NCI-H1048 (cell line): ENCODE measurements at places on chromosomes 1 and 21.
A peak's percentile ranks its signal among the peaks of the same experiment; 100 is the strongest.

DNA sequence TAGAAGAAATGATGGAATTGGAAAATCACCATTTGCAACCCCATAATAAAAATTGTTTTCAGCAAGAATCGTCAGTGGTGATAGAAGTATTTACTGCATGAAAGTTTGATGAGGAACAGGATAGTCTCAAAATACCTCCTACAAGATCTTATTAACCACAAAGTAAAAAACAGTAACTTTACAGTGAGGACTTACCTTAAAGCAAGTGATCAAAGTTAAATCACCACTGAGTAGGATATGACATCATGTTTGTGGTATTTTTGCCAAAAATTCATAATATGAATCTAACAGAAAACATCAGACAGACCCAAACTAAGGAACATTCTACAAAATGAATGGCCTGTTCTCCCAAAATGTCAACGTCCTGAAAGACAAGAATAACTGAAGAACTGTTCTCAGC, 19.9 kb downstream of the ALDH9A1 start:
- no peak for DNase-seq

GRCh38 chr1:203278082-203278884, 27.0 kb upstream of the BTG2 start:
- DNase-seq, result no peak

- no peak for DNase-seq
These were observed 560.2 kb downstream of the SMYD3 start for GRCh38 chr1:245946905-245947304.

DNA sequence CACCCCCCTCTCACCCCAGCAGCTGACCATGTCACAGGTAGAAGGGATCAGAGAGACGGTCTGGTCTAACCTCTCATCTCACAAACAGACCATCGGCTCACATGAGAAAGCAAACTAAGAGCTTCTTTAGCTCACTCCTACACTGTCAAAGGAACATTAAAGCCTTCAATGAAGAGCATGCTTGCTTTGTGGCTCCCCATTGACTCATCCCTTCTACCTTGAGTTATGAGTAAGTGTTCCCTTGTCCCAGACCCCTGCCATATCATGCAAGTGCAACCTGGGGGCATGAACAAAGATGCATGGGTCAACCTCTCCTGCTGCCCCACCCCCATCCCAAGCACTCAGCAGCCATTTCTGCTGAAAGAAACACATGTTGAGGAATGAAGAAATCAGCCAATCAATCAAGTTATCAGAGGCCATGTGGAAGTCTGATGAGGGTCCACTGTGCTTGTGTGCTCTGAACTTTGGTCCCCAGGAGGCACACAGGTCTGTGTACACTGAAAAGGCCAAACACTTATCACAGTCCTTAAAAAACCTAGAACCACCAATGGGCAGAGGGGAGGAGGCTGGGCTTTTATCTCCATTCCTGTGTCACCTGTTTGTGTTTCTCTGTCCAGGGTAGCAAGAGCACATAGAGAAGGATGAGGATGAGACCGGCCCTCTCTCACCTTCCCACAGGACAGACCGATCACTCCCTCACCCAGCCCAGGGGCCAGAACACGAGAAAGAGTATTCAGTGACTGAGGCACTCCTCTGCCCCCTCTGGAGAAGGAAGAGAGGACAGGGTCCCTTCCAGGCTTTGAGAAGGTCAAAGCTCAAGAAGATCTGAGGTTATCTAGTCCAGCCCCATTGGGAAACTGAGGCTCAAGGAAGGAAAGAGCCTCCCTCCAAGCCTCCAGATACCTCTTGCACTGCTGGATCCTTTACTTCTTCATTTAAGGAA, 9.5 kb downstream of the ETNK2 start:
- no peak for DNase-seq

- no peak for DNase-seq
These were observed 4.6 kb downstream of the CLIC4 start for GRCh38 chr1:24749886-24750285.

GRCh38 chr1:85334962-85335361, 58.5 kb upstream of the BCL10 start:
- DNase-seq, result no peak

DNA sequence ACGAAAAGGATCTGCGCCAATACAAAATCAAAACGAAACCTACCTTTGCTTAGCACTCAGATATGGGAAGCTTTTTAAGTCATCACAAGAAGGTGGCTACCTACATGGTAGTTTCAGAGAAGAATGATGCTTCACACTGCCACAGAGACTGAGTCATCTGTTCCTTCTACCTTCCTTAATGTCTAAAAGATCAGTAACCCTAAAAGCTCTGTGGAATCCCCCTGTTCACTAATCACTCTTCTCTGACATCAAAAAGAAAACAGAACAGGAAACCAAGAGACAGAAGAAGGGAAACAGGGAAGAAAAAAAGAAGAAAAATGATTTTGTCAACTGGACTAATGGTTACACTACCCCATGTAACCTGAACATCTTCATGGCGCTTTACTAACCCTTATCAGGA, 177.2 kb downstream of the SMYD3 start:
- no peak for DNase-seq

DNA sequence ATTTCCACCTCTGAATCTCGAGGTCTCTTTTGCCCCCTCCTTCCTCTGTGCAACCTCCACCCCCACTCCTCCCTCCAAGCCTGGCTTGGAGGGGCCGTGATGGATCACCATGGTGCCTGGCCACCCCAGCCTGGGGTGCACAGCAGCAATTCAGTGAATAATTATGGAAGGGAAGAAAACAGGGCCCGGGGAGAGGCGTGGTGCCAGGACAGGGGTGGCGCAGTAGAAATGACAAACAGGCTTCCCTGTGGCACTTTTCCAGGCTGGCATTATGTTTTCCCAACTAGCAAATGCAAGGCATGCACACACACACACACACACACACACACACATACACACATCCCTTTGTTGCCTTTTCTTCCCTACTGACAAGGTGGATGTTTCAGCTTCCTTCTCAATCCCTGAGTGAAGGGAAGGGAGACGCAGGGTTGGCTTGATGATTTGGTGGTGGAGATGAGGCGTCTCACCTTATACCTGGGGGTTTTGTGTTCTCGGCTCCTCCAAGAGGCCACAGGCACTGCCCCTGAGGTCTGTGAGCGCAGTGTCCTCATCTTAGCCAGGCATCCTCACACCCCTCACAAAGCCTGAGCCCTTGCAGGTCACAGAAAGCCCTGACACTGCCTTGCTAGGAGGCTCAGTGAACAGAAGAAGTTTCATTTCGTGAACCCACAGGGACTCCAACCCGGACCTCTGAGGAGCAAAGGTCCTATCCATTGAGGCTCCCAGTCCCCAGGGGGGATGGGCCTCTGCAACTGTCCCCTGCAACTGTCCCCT, 215.8 kb downstream of the MATN1 start:
- no peak for DNase-seq

DNA sequence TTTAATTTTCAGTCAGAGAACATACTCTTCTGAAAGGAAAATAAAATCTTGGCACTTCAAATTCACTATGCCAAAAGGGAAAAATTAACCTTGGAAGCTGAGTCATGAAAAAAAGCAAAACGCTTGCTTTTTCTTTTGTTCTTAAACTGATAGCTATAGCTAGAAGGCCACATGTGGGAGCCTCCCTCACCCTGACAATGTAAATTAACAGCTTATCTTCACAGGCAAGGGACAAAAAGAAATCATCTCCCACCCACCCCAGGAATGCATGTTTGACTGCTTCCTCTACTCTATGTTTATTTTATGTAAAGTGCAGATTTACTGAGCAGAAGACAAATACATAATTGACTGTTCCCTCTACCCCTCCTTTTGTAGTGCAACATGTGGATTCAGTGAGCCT, 38.0 kb downstream of the EBNA1BP2 start:
- no peak for DNase-seq

- DNase-seq, result no peak
These were observed 36.1 kb downstream of the LRIF1 start for GRCh38 chr1:110927484-110928075.

- DNase-seq, result no peak
These were observed 31.8 kb downstream of the LRRC52 start for GRCh38 chr1:165575468-165576099.

DNA sequence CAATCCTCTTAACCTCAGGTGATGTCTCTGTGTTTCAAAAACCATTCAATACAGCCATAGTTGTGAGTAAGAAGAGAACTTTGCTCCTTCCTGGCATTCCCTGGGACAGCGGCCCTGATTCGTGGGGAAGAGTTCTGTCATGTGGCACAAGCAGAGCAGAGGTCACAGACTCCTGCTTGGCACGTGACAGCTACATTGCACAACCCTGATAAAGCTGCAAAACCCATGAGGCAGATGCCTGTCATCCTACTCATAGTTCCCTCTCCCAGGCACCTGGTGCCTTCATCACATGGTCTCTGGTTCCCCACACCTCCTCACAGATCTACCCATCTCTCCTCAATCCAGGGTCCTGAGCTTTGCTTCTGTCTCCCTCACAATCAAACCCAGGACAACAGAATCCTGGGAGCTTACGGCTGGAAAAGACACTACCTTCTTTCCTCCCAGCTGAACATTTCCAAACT, 70.8 kb downstream of the PLPP3 start:
- DNase-seq, result no peak

DNA sequence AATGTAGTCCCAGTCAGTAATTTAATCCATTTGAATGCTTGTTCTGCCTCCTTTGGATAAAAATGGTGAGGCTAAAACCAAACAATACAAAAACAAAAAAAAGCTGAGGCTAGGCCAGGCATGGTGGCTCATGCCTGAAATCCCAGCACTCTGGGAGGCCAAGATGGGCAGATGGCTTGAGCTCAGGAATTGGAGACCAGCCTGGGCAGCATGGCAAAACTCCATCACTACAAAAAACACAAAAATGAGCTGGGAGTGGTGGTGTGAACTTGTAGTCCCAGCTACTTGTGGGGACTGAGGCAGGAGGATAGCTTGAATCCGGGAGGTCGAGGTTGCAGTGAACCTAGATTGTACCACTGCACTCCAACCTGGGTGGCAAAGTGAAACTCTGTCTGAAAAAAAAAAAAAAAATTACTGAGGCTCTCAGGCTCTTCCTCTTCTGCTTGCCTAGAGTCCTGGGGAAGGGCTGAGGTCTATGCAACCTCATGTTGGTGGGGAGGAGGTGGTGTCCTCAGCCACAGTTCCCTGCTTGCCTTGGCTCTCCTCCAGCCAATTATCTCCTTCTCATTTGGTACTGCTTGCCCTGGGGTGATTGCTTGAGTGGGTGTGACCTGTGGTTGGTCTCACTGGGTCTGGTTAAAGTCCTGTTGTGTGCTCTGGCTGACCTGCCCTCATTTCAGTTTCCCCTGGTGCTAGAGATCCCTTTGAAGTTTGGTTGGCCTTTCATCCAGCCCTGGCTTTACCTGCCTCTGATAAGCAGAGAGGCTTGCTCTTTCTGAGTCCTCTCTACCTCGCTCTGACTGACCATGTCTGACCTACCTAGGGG, 20.9 kb downstream of the S1PR1 start:
- DNase-seq, result no peak

DNA sequence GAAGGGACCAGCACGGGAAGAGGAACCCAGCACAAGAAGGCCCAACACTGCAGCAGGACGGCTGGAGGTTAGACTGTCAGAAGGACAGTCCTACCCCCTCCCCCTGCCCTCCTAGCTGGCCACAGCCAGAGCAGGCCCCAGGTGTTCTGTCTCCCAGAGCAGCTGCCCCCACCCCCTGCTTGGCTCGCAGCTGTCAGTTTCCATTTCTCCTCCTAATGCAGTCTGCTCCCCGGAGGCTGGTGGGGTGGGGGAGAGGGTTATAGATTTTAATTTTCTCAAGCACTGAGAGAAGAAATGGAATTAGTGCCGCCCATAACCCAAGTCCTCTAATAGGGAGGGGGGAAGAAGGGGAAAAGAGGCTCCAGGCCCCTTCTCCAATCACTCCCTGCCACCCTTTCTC, 13.0 kb upstream of the PEAR1 start:
- no peak for DNase-seq

DNA sequence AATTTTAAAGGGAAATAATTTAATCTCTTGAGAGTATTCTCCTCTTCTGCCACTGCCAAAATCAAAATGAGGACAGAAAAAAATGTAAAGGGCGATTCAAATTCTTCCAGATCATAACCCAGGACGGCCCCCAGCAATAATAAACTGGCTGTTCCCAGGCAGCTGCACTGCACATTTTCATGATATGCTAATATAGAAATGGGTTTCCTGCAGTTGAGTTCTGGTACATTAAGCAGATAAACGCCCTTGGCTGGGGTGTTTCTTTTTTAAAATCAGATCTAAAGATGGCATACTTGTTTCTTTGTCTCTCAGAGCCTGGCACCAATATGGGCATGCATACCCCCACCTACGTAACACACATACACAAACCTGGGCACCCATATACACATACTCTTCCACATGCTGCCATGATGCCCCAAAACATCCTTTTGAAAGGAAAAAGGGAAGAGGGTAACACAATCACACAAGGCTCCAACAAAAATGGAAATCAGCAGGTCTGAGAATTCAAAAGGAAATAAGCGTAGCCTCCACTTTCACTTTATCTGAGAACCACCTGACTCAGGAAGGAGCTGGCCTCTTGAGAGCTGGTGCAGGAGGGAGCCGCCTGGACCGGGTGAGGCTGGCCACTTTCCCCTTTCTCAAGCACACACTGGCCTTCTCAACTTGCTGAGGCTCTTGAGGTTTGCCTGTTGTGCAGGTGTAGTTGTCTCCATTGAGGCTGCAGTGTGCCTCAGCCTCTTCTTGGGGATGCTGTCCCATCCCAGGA, 653.4 kb downstream of the KIF26B start:
- peak; percentile 77 for DNase-seq

- DNase-seq, result no peak
These were observed 6.2 kb downstream of the KCNK1 start for GRCh38 chr1:233620065-233620464.

DNA sequence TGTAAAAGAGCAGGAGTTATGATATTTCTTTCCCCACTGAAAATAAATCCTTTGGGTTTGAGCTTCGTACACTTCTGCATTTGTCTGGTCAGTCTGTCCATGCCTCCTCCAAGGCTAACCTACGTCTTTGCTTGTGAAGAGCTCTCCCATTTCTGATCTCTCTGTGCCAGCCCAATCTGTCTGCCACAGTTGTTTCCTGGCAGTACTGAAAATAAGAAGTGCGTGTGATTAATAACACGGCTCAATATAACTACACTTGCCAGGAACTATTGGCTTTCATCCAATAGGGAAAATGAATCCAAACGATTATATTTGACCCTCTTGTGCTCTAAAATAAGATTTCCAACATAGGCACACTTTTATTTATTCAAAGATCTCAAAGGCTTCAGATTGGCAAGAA, 19.2 kb upstream of the COL24A1 start:
- DNase-seq, result no peak
